Activated CD8-positive, alpha-beta T cell treated with anti-CD3 and anti-CD28 coated beads for 36 hours (primary cell): ENCODE measurements at places on chromosomes 1 and 21.

DNA sequence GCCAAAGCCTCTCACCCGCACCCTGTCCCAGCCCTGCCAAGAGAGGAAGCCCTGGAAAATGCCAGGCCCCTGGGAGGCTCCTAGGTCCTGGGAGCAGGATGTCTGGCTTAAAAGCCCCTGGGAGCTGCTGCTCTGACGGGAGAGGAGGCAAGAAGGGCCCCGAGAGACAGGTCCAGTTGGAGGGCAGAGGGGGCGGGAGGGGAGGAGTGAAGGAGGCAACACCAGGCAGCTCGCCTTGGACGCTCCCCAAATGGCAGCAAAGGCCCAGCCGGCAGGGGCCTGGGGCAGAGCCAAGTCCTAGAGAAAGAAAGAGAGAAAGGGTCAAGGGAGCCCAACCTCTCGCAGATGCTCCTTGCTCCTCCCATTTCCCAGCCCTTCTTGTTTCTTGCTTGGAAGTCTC, 6.8 kb downstream of the ETV3L start:
- H3K4me1 ChIP-seq: no peaks in the 10 kb centered on the region
- no peak for DNase-seq
- H3K4me3 ChIP-seq: no peak overlapping the region
- no peaks in the 10 kb centered on the region for H3K36me3 ChIP-seq
- H3K27me3 ChIP-seq: peaks cover 5% of the 10 kb centered on the region

- H3K27me3 ChIP-seq: peaks cover 17% of the 10 kb centered on the region
- H3K4me1 ChIP-seq: no peaks in the 10 kb centered on the region
- DNase-seq: peak; percentile 46
Measured at GRCh38 chr1:22930240-22930912, 42.3 kb downstream of the LACTBL1 start.

- H3K4me3 ChIP-seq: no peak overlapping the region
- H3K36me3 ChIP-seq: no peaks in the 10 kb centered on the region
- H3K4me1 ChIP-seq: no peaks in the 10 kb centered on the region
- peaks cover 9% of the 10 kb centered on the region for H3K27me3 ChIP-seq
- no peak for DNase-seq
- H3K27ac ChIP-seq: no peak overlapping the region
Measured at GRCh38 chr1:178033019-178033418, 60.9 kb upstream of the RASAL2 start.

GRCh38 chr21:35579520-35580293, 480.6 kb downstream of the SETD4 start:
- H3K4me1 ChIP-seq: peaks cover 17% of the 10 kb centered on the region
- H3K27ac ChIP-seq: no peak overlapping the region
- H3K4me3 ChIP-seq: no peak overlapping the region
- H3K36me3 ChIP-seq: no peaks in the 10 kb centered on the region
- DNase-seq: no peak

DNA sequence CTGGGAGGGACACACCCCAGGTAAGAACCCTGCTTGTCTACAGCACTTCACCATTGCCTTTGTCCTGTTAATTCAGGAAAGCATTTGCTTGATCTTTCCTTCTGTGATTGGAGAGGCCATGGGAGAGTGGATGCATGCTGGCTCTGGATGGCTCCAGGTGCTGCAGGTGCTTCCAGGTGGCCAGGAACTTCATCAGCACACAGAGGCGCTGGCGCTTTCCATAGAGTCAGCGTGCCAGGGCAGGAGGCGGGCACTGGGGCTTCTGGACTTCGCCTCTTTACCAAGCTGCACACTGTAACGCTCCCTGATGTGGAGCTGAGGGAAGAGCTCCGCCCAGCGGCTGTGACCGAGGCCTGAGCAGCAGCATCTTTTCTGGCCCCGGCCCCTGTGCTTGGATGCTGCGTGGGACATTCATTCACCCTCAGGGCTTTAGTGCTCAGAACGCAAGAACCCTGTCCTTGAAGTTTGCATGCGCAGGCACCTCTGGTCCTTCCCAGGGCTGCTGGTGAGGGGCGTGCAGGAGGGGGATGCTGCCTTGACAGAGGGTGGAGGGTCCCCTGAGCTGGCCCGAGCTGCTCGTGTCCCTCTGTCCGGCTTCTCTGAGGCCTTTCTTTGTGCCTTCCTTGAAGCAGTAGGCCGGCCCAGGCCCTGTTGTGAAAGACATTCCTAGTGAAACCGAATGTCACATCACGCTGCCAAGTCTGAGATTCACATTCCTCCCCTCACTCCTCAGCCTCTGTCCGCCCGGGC, 1.6 kb upstream of the MX2 start:
- peaks cover 34% of the 10 kb centered on the region for H3K4me1 ChIP-seq
- H3K27ac ChIP-seq: no peak overlapping the region
- H3K27me3 ChIP-seq: no peaks in the 10 kb centered on the region
- no peak for DNase-seq
- peaks cover 2% of the 10 kb centered on the region for H3K36me3 ChIP-seq

- peaks cover 13% of the 10 kb centered on the region for H3K4me1 ChIP-seq
- DNase-seq: no peak
- no peak overlapping the region for H3K27ac ChIP-seq
- no peaks in the 10 kb centered on the region for H3K27me3 ChIP-seq
Measured at GRCh38 chr1:228150120-228150460, 360 bp downstream of the GJC2 start.

DNA sequence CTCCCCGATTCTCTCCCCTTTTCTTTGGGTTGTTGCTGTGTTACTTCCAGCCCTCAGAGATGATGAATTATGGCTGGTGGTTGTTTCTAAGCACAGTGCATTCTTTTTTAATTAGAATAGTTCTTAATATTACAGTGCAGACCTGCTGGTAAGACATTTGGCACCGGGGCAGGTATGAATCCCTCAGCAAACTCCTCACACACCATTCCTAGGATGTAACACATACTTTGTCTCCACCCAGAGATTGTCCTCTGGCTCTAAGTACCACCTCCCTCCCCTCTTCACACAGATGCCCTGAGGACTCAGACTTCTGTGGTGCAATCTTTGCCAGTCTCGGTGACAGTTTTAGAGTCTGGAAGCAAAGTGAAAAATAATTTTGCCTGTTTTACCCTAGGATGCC, 143.1 kb downstream of the HLX start:
- no peak for DNase-seq
- no peak overlapping the region for H3K27ac ChIP-seq
- H3K4me1 ChIP-seq: no peaks in the 10 kb centered on the region
- H3K36me3 ChIP-seq: no peaks in the 10 kb centered on the region

GRCh38 chr21:16794950-16795349, 717.9 kb upstream of the CXADR start:
- H3K4me3 ChIP-seq: no peak overlapping the region
- DNase-seq: no peak
- no peak overlapping the region for H3K27ac ChIP-seq
- no peaks in the 10 kb centered on the region for H3K36me3 ChIP-seq
- no peaks in the 10 kb centered on the region for H3K4me1 ChIP-seq

GRCh38 chr1:166600574-166600973, 238.7 kb upstream of the POGK start:
- H3K36me3 ChIP-seq: no peaks in the 10 kb centered on the region
- no peak for DNase-seq
- no peak overlapping the region for H3K27ac ChIP-seq
- H3K4me1 ChIP-seq: no peaks in the 10 kb centered on the region
- peaks cover 6% of the 10 kb centered on the region for H3K27me3 ChIP-seq

DNA sequence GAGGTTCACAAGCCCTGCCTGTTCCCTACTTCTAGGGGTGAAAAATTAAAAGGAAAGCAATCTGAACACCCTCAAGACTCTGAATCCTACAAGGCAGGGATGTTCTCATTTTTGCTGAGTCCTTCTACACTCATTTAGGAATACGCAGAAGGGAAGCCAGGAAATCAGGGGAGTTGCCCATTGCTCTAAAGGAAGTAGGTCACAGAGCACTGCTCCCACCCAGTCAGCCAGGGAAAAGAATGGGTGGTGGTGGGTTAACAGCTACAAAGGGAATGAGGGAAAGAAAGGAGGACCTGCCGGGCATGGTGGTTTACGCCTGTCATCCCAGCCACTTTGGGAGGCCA, 2.4 kb upstream of the CTTNBP2NL start:
- H3K4me1 ChIP-seq: peaks cover 27% of the 10 kb centered on the region
- peaks cover 43% of the 10 kb centered on the region for H3K27me3 ChIP-seq
- H3K36me3 ChIP-seq: no peaks in the 10 kb centered on the region
- no peak overlapping the region for H3K4me3 ChIP-seq
- DNase-seq: no peak

GRCh38 chr1:103457886-103458455, 67.5 kb upstream of the RNPC3 start:
- no peaks in the 10 kb centered on the region for H3K36me3 ChIP-seq
- DNase-seq: no peak
- no peaks in the 10 kb centered on the region for H3K4me1 ChIP-seq
- no peak overlapping the region for H3K27ac ChIP-seq
- H3K27me3 ChIP-seq: no peaks in the 10 kb centered on the region

GRCh38 chr1:237416924-237417655, 375.1 kb downstream of the RYR2 start:
- no peak for DNase-seq
- H3K36me3 ChIP-seq: no peaks in the 10 kb centered on the region
- H3K4me1 ChIP-seq: no peaks in the 10 kb centered on the region
- no peaks in the 10 kb centered on the region for H3K27me3 ChIP-seq

- peaks cover 9% of the 10 kb centered on the region for H3K4me1 ChIP-seq
- no peak overlapping the region for H3K27ac ChIP-seq
- no peak for DNase-seq
- H3K27me3 ChIP-seq: no peaks in the 10 kb centered on the region
- H3K36me3 ChIP-seq: no peaks in the 10 kb centered on the region
Measured at GRCh38 chr1:16118706-16119105, 37.2 kb downstream of the EPHA2 start.

- no peaks in the 10 kb centered on the region for H3K27me3 ChIP-seq
- no peak overlapping the region for H3K27ac ChIP-seq
- H3K4me3 ChIP-seq: no peak overlapping the region
Measured at GRCh38 chr1:27648602-27649305, 13.8 kb upstream of the FGR start.

GRCh38 chr1:55164906-55165305, 50.3 kb downstream of the USP24 start:
- DNase-seq: no peak
- H3K4me3 ChIP-seq: no peak overlapping the region
- H3K27me3 ChIP-seq: no peaks in the 10 kb centered on the region
- H3K4me1 ChIP-seq: peaks cover 48% of the 10 kb centered on the region

- no peak overlapping the region for H3K27ac ChIP-seq
- peaks cover 8% of the 10 kb centered on the region for H3K4me1 ChIP-seq
- H3K4me3 ChIP-seq: no peak overlapping the region
- no peak for DNase-seq
- peaks cover 33% of the 10 kb centered on the region for H3K36me3 ChIP-seq
Measured at GRCh38 chr1:29196863-29197589, 15.3 kb upstream of the SRSF4 start.

DNA sequence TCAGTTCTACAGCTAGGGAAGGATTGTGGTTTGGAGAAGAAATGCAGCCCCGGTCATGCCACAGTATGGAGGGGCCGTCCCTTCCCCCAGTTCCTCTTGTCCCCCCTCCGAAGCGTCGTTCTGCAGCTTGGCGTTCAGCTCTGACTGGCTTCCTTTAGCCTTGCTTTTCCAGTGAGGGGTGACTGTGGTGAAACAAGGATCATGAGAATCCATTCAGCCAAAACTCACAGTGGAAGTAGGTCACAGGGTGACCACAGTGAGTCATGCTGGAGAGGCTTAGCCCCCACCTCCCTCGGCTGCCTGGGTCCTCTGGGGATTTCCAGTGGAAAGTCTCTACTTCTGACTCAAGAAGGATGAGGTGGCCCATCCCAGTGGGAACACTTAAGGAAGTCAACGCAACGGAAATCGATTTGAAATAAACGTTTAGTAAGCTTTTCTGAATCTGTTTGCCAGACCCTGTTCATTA, 37.3 kb upstream of the COL6A2 start:
- peak overlapping the region; percentile 55 for H3K27ac ChIP-seq
- peak; percentile 69 for DNase-seq
- peaks cover 72% of the 10 kb centered on the region for H3K4me1 ChIP-seq
- peaks cover 10% of the 10 kb centered on the region for H3K27me3 ChIP-seq
- H3K36me3 ChIP-seq: no peaks in the 10 kb centered on the region
- H3K4me3 ChIP-seq: peak overlapping the region; percentile 7

DNA sequence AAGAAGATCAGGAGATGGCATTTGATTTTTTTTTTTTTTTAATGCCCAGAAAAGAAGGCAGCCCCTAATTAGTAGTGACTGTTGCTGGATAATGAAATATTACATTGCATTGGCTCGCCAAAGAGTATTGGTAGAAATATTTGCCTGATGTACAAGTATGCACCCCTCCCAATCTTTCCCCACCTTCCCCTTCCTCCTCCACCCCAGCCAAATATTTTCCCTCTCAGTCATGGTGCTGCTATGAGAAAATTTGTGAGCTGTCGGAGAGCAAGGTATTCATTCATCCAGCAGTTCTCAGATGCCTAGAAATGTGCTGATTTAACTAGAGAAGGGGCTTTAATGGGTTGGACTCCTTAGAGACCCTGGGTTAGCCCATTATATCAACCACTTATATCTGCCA, 50.5 kb upstream of the IKBKE start:
- no peak for DNase-seq
- no peaks in the 10 kb centered on the region for H3K4me1 ChIP-seq
- peaks cover 2% of the 10 kb centered on the region for H3K36me3 ChIP-seq
- no peak overlapping the region for H3K27ac ChIP-seq
- H3K27me3 ChIP-seq: no peaks in the 10 kb centered on the region

- H3K4me3 ChIP-seq: no peak overlapping the region
- no peak overlapping the region for H3K27ac ChIP-seq
- DNase-seq: no peak
- H3K27me3 ChIP-seq: no peaks in the 10 kb centered on the region
- no peaks in the 10 kb centered on the region for H3K4me1 ChIP-seq
- H3K36me3 ChIP-seq: peaks cover 24% of the 10 kb centered on the region
Measured at GRCh38 chr1:228197555-228198147, 10.2 kb upstream of the OBSCN start.
